ENCODE measurements at places on chromosomes 7 and 10.

- no peak for DNase-seq
These were observed 17.6 kb downstream of the LGI1 start for GRCh38 chr10:93775356-93775755.

DNA sequence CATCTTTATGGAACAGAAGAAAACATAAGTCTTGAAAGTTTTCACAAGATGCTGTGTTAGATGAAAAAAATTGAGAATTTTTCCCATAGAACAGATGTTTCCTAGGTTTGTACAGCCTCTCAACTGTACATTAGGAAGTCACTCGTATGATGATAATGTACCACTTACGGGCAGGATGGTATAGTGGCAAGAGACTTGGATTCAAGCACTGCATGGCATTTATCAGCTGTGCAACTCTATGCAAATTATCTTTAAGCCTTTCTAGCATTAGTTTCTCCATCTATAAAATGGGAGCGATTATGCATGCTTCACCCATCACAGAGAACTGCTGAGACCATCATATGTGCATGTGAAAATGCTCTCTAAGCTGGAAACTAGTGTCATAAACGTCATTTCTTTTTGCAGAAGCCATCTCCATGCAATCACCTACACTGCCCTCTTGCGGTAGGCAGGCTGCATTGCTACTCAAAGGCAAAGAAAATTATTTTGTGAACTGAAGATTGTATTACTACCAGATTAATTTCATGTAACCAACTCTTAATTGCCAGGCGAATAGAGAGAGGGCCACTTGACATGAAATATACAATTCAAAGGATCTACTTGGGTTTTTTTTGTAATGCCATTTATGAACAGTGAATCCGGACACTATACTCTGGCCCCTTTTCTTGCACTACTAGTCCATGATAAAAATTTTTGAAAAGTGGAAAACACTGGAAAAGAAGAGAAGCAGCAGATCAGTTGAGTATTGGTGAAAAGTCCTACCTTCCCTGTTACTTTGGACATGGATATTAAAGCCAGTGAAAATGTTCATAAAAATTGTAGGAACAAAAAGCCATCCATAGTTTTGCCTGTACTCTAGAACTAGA lies 102.3 kb downstream of the JAZF1 start:
- no peak for DNase-seq

GRCh38 chr10:91617072-91617609 lies 15.7 kb downstream of the PPP1R3C start:
- no peak for DNase-seq

GRCh38 chr7:1101563-1102431 lies 13.9 kb downstream of the GPER1 start:
- DNase-seq = no peak

Data from NCI-H187 treated with DMSO at 0.1 percent for 48 hours (cell line).